CD8-positive, alpha-beta T cell (primary cell): ENCODE measurements at places on chromosomes 13 and 19.
A peak's percentile ranks its signal among the peaks of the same experiment; 100 is the strongest.

DNA sequence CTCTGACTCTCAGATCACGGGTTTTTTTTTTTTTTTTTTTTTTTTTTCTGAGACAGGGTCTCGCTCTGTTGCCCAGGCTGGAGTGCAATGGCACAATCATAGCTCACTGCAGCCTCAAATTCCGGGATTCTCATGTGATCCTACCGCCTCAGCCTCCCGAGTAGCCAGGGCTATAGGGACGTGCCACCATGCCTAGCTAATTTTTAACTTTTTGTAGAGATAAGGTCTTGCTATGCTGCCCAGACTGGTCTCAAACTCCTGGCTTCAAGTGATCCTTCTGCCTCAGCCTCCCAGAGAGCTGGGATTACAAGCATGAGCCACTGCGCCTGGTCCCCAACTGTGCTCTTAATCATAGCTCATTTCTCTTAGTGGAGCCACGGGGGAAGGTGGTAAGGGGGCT lies 4.6 kb upstream of the GRAMD1A start:
- no peak for DNase-seq

DNA sequence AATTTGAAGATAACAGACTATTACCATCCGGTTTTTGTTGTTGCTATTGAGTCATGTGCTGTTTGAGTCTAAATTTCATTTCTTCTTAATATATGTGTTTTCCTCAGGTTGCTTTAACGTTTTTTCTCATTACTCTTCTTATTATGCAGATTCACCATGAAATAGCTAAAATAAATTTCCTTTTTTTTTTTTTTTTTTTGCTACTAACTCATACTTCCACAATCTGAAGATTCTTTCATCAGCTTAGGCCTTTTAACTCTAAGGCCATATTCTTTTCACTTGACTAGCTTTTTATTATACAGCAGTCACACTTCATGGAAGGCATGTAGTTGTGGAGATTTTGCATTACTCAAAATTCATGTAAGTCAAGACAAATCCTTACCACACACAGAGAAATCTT lies 23.9 kb upstream of the RCBTB2 start:
- DNase-seq: no peak

GRCh38 chr13:44169018-44169911 lies 204.4 kb upstream of the SERP2 start:
- no peak for DNase-seq

DNA sequence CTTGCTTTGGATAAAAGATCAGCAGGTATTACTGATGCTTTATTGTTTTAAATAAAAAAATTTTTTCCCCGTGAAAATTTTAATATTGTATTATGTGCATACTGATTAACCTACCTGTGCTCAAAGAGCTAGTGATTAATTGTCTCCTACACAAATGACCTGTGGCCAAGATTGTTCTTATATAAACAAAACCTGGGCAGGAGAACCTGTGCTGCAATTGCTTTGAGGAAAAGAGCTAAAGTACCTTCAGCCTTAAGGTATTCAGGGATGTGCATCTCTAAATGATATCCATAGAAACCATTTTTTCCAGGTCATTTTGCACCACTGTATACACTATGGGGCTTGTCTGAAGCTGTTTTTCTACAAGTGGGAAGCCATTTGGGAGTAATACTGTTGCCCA lies 1.2 kb downstream of the FRY start:
- no peak for DNase-seq

DNA sequence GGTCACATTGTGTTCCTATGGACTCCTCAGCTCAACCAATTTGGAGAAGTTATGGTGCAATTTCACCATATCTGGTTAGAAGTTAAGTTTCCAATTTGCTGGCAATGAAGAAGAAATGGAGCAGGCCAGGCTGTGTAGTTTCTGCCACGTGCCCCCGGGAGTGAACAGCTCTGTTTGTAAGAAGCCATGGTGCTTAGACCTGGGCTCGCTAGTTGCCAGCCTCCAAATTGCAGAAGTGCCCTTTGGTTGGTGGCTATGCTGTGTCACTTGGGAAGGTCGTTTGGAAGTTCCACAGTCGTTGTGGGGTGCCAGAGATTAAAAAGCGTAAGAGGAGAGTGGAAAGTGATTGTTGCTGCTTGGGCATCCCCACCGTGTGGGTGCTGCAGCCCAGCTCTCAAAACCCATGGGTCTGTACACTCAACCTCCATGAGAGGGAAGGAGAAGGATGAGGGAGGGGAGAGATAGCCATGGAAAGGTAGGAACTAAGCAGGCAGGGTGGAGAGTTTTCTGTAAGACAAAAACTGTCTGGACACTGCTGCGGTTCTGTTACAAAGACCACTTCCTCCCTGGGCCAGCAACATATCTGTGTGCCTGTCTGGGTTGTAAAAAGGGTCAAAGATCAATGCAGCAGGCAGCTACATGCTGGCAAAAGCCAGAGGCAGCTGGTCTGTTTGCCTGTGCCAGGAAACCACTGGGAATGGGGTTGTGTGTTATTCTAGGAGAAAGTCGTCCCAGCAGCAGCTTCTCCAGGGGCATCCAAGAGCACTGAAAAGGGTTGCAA lies 10.8 kb downstream of the ALOX5AP start:
- DNase-seq: no peak

- DNase-seq: no peak
These were observed 71.0 kb downstream of the RASL11A start for GRCh38 chr13:27341616-27342015.

- no peak for DNase-seq
These were observed 2.9 kb downstream of the URAD start for GRCh38 chr13:27985600-27985999.

DNA sequence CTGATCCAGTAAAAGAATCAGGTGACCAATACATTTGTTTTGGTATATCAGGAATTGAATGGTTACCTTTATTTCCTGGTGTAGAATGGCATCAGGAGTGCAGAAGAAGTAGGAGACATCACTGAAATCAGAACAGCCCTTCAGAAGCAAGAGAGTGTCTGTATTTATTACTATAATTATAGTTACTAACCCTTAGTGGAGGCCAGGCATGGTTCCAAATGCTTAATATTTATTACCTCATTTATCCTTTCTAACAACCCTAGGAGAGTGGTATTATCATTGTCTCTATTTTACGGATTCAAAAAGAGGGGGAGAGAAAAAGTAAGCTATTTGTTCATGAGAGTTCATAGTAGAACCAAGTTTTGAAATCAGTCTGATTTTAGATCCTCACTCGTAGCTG lies 1292.9 kb downstream of the PCDH9 start:
- no peak for DNase-seq

DNA sequence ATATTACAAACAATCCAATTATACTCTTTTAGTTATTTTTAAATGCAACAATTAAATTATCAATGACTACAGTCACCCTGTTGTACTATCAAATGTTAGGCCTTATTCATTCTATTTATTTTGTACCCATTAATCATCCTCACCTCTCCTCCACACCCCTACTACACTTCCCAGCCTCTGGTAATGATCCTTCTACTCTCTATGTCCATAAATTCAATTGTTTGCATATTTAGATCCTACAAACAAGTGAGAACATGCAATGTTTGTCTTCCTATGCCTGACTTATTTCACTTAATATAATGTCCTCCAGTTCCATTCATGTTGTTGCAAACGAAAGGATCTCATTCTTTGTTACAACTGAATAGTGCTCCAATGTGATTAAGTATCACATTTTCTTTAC lies 1414.6 kb downstream of the SLITRK1 start:
- no peak for DNase-seq

- DNase-seq: no peak
These were observed 52.4 kb upstream of the SOX21 start for GRCh38 chr13:94764576-94765321.

- no peak for DNase-seq
These were observed 130.5 kb downstream of the LMO7 start for GRCh38 chr13:75766636-75767035.

DNA sequence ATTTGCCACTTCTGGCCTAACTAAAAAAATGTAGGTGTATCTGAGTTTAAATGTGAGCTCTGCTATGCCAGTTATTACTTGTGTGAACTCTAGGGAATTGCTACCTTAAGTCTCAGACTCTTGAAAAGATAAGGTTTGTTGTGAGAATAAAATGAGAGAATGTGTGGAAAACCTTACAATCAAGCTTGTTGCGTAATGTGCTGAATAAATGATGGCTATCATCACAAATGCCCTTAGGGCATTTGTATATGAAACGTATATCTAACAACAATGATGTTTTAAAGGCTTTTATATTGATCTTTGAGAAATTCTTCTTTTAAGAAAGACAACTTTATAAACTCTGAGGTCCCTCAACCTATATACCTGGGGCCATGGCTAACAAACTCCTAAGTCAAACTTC lies 384.8 kb downstream of the ITGBL1 start:
- no peak for DNase-seq

DNA sequence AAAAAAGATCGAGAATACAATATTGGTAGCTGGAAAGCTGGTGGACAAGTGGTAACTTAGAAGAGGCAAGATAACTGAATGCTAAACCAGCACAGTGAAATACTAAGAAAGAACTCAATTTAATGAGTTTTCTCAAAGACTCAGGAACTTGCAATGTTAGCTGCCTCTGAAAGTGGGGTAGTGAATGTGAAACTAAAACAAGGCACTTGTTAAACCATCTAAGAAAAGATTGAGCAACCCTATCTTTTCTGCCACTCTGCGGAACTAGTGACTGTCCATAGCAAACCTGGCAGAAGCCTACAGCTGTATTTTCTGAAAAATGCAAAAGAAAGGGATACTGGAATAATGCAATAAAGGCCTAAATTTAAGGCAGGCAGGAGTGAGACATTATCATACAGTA lies 1574.4 kb upstream of the PRR20A start:
- DNase-seq: no peak

GRCh38 chr13:74389056-74389455 lies 254.9 kb upstream of the KLF12 start:
- no peak for DNase-seq

DNA sequence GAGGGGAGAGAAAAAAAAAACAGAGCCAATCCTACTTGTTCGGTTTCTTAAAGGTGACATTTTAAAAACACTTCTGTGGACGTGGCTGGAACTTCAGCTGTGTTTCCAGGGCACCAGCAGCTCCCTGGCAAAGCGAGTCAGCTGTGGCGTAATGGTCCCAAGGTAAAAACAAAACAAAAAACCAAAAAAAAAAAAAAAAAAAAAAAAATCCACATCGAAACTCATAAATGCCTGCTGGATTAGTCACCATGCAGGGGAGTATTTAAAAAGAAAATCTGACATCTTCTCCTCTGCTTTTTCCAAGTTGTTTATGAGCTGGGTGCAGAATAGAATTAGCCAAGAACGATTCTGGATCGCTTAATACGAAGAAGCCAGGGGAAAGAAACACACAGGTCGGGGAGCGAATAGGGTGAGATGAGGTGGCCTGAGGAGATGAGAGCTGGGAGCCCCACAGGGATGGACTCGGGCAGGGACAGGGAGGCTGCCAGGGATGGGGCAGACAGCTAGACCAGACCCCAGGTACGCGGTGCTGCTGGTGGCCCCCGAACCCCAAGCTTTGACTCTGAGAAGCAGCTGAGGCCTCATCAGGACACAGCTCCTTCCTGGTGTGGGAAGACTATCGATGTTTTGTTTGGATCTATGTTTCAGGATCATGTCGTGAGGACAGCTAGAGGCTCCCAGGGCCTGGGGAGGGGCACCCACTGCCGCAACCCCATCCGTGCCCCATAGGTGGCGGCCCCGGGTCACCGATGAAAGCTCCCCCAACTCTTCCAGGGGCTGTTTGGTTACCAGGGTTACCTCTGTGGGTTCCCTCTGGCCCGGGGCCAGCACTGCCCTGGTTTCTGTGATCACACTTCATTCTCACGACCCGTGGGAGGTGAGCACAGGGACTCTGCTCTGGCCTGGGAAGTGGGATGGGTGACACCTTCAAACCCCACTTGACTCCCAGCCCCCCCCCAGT lies 3.1 kb upstream of the CTXN1 start:
- DNase-seq: peak; percentile 46

- no peak for DNase-seq
These were observed 29.4 kb upstream of the GTF3A start for GRCh38 chr13:27395007-27395510.

DNA sequence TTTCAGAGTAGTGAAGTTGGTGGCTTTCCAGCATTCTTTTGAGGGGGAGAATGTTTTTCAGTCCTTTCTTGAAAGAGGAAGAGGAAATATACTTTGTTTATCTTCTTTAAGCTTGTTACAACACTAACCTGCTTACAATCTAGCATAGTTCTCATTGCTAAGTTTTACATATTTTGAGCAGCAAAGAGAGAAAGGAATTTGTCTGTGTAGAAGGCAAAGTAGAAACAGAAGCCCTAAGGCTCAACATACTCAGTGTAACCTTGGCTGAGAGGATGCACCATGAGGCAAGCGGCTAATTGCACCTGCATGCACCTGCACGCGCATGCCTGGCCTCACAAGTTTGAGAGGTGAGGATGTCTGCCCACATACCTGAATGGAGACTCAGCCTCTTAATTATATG lies 2.2 kb downstream of the FRY start:
- no peak for DNase-seq

DNA sequence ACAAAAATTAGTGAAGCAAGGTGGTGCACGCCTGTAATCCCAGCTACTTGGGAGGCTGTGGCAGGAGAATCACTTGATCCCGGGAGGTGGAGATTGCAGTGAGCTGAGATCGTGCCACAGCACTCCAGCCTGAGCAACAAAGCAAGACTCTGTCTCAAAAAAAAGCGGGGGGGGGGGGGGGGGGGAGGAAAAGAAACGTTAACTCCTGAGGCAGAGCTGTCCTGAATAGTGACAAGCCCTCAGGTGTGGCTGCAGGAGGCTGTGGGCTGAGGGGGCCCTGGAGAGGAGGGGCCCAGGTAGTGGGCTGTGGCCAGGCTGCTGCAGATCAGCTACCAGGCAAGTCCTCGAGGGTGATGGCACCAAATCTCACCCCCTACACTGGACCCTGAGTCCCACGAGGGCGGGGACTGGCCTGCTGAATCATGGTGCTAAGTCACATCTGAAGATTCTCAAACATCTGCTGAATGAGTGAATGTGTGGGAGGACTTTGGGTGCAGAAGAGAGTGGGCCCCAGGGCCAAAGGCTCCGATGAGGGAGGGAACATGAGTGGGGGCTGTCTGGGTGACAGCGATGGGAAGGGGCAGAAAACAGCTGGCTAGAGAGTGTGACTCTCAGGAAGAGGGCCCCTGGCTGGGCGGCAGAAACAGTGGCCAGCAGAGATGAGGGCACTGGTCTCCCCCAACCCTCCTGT lies 24.6 kb upstream of the ATP1A3 start:
- DNase-seq: no peak

GRCh38 chr13:99083981-99084380 lies 106.1 kb upstream of the DOCK9 start:
- DNase-seq: no peak
